CD4-positive, alpha-beta T cell treated with Interleukin-6 for 4 hours (primary cell): ENCODE measurements at places on chromosomes 11 and 22.

DNA sequence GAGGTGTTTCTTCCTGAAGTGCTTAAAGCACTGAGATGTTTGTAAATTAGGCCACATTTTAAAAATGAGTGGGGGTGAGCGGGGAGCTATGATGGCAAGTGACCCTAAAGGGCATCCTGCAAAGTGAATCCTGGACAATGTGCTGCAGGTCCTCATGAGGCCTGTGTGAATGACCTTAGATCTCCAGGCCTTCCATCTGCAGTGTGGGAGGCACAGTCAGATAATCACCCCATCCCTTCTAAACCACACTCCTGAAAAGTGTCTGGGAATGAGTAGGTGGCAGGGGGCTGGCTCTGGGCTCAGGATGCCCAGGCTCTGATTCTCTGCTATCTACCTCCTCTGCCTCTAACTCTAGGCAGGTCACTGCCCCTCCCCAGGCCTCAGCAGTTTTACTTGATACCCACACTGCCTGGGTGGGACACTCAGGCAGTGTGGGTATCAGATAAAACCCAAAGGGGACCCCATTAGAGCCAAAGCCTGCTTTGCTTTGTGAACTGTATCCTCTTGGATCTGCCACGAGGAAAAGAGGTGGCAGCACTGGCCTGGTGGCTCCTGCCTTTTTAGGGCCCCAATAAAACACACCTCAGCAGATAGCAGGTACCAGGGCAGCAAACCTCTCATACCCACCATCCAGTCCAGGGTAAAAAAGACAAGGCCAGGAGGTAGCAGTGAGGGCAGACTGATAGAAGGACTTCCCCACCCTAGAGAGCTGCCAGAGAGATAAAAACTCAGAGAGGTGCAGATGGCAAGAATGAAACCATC, 10.5 kb downstream of the STARD10 start:
- no peak for DNase-seq

GRCh38 chr11:75503531-75504099, 22.1 kb downstream of the GDPD5 start:
- DNase-seq, result no peak

DNA sequence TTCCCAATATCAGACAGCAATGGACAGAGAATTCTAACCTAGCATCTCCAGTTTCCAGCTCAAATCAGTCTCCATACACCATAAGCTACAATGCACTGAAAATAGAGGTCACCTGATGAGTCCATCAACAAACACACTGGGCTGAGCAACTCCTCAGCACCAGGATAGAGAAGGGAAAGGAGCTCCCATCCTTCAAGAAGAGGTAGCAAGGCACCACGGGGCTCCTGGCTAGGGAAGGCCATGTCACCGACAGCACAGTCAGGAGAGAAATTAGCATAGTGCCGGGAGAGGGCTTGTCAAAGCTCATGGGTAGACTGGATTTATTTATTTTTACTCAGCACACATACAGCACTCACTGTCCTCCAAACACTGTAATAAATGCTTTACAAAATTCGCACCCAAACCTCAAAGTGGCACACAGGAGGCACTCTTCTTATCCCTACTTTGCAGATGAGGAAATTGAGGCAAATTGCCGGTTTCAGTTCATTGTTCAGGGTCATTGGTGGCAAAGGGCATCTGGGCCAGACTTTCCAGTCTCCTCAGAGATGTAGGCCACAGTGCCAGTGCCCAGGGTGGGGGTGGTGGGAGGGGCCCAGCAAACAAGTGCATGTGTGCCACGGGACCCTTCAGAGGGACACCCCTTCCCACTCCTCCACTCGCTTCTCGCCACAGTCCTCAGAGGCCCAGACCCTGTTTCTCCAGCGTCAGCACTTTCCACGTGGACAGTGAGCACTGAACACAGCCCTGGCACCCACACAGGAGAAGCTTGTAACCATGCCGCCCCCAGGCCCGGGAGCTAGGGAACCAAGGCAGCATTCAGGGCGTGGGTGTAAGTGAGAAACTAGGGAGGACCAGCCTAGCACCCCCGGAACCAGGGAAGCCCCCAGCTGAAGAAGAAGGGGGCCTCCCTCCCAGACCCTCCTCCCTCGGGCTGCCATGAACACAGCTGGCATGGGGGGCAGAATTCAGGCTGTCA, 1417.4 kb downstream of the TBC1D22A start:
- no peak for DNase-seq

DNA sequence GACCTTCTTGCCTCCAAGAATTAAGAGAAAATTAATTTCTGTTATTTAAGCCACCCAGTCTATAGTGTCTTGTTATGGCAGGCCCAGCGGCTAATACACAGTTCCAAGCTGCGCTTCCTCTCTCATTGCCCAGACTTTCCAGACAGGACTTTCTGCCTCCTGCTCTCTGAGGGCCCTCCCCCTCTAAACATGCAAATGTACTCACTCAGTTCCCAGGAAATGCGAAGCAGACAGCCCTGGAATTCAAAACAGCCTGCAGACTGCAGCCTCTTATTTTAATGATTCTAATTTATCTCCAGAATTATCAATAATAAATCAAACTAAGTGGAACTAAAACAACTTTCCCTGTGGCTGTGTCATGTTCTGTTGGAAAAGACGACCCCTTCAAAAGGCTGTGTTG, 115.5 kb upstream of the ISX start:
- DNase-seq, result no peak

- DNase-seq, result no peak
Measured at GRCh38 chr11:113247966-113248365, 66.4 kb upstream of the TTC12 start.
